ENCODE measurements at places on chromosomes 4 and X.

- no peak for DNase-seq
These were observed 543.8 kb upstream of the DIAPH2 start for GRCh38 chrX:96140796-96141195.

- no peak for DNase-seq
These were observed 5.9 kb downstream of the IRAK1 start for GRCh38 chrX:154013614-154014360.

DNA sequence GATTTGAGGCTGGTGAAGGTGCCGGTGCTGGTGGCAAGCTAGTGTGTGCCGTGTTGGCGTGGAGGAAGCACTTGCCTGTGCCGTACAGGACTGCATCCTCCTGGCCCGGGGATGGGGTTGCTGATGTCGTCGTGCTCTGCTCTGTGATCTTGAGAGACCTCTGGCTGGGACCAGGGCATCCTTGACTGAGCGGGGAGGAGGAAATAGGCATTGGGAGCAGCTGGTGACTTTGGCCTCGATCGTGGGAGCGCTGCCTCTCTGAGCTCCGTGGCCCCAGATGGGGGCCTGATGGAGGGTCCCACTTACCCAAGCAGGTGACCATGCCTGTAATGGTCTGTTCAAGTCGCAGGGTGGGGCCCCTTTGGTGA lies 31.5 kb upstream of the CLCN4 start:
- no peak for DNase-seq

DNA sequence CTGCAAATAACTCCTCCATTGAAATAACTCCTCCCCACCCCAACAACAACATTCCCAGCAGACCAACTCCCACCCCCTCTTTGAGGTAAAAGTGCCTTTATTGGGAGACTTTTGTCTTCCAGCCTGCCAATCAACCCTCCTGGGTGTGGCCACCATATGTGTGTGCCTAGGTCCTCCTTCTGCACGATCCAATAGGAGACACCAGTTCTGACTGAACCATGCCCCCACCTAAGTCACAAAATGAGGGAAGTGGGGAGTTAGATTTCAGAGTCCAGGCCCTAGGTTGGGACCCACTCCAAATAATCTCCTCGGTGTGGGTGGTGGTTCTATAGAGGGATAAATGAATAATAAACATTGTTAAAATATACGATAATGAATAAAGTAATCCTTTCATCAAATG lies 3.0 kb downstream of the PLP2 start:
- DNase-seq: no peak

GRCh38 chr4:149296503-149296902 lies 519.1 kb downstream of the IQCM start:
- DNase-seq: no peak

DNA sequence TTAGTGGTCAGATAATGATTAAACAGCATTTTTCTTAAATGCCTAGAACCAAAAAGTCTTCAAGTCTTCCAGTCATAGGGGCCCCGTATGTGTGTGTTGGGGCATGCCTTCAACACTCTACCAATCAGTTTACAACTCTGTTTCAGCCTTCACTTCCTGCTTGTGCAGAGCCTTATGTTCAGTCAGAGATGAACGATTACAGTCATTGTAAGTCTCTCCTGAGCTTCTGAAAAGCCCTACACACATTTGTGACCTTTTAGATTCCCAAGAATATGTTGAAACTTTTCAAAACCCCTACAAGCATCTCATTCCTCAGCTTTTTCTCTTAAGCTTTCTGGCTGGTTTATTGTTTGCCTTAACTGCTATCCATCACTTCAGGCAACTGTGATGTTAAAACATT lies 591.2 kb downstream of the ZNF674 start:
- no peak for DNase-seq

DNA sequence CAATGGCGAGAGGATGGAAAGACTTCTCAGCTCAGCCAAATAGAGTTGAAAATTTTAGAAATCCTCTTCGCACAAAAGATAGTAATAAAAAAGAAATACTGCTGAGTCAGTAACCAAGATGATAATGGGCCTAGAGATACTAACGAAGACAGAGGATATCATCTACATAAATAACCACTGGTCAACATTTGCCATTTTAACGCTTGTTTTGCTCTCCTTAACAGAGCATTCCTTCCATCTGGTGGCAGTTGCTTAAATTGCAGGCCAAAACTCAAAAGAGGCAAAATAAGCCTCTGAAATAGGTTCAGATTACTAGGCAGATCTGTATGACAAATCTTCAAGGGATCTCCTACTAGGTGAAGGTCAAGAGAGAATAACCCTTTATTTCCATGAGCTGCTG lies 51.7 kb upstream of the MCF2 start:
- DNase-seq: no peak

GRCh38 chr4:180134091-180134866 lies 2108.9 kb upstream of the TENM3 start:
- DNase-seq: no peak

- no peak for DNase-seq
These were observed 19.5 kb downstream of the ZNF518B start for GRCh38 chr4:10437735-10438134.

- no peak for DNase-seq
These were observed 1168.1 kb downstream of the PCDH19 start for GRCh38 chrX:99242001-99242400.

DNA sequence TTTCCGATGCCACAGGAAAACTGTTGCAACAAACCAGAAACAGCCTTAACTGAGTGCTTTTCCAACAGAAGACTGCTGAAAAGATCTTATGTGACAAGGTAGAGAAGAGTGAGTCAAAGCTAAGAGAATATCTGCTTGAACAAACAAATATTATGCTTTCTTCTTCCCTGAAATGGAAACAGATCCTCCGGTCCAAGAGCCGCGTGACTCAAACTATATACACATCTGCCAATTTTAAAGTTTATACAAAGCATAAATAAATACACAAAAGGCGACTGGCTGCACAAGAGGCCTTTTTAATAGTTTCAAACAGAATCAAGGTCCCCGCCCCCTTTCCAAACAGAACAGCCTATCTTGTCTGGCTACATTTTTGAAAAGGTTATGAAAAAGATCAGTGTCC lies 329.7 kb upstream of the F9 start:
- DNase-seq: peak; percentile 38

DNA sequence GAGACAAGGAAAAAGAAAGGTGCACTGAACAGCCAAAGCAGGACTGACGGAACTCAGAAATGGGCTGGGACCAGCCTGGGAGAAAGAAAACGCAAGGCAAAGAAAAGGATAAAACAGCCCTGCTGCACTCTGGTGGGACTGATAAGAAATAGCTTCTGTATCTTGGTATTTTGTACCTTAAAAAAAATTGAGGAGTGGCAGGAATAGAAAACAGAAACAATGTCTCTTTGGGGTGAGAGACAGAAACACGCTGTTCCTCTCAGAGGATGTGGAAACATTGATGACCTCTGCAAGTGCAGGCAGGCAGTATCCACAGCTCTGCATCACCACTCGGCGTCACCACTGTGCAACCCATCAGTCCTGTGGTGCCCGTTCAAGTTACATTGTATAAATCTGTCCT lies 152.5 kb upstream of the SPRY1 start:
- DNase-seq: no peak

DNA sequence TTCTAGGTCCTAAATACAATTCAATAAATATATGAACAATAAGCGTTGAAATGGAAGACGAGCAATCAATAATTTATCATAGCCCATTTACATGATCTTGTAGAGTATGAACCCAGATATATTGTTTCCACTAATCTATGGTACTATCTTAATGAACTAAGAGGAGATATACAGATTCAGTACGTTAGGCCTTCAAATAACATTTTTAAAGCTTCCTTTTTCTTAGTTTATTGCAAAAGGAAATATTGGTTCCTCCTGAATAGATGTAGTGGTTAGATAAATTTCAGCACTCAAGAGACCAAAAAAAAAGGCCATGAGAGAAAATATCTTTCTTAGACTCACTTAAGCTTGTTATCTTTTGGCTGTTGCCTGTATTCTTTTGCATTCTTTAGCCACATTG lies 147.5 kb upstream of the PITX2 start:
- DNase-seq: no peak

GRCh38 chr4:159269956-159270355 lies 167.1 kb downstream of the RAPGEF2 start:
- DNase-seq: no peak

DNA sequence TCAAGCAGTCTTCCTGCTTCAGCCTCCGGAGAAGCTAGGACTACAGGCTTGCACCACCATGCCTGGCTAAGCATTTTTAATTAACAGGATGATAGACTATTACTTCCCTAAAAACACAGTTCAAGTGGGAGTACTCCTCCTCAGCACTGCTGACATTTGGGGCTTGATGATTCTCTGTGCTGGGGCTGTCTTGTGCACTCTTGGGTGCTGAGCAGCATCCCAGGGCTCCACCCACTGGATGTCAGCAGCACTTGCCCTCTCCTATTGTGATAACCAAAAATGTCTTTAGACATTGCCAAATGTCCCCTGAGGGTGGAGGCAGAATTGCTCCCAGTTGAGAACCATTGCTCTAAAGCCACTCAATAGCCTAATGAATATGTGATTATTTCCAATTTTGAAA lies 60.4 kb downstream of the CLCN4 start:
- no peak for DNase-seq

DNA sequence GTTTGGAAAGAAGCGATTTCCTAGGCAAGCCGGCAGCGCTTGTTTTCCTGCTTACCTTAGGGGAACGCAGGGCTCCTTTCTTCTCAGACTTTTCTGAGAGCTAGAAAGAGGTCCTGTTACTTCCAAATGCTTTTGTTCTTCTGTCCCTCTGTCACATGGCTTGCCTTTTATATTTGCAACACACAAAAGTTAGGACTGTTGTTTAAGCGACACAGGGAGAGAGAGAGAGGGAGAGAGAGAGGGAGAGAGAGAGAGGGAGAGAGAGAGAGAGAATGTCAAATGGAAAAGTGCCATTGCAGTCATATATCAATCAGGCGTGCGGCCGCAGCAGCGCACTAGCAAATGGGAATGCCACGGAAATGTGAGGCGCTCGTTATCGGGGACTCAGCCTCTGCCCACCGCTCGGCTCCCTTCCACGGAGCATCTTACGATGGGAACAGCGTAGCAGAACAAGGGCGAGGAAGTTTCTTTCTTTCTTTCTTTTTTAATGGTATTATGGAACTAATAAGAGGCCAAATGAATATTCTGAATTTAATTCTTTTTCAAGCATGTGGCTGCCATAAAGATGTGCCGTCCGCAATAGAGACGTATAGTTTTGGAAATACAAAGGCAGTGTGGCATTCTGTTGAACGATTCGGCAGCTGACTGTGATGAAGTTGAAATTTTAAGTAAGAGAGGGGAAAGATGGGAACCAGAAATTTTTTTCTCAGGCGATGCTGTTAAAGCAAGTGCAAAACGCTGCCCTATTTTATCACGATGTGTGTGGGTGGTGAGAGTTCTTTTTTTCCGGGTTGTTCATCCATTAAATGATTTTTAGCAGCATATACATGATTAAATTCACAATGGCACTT lies at the start of gene NDP:
NDP (minus strand) TSS at position 142 of the 851 bp plus-strand sequence. CDS start 14,745 bp downstream, outside the sequence.
- DNase-seq: no peak

DNA sequence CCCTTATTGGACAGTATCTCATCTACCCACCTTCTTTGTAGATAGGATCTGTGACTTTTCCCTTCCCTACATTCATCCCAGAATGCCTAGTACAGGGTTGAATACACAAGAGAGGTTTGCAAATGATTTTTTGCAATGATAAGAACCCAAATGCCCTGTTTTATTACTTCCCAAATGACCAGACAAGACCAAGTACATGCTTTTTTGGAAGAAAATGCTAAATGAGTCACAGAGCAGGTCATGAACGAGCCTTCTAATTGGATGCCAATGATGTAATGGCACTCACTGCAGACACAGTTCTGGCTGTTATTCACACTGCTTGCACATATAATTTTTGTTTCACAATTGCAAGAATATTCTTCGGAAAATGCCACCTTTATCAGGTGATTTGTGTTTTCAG lies 17.8 kb upstream of the GABRQ start:
- DNase-seq: no peak

- DNase-seq: no peak
These were observed 138.9 kb upstream of the PTCHD1 start for GRCh38 chrX:23195761-23196160.
